T follicular helper cell (primary cell): ENCODE measurements at places on chromosomes 16 and 17.
A peak's percentile ranks its signal among the peaks of the same experiment; 100 is the strongest.

GRCh38 chr16:1823821-1824220 is 2.8 kb downstream of the HAGH start:
- DNase-seq, result no peak

GRCh38 chr16:58284031-58284430 is 10.8 kb downstream of the PRSS54 start:
- no peak for DNase-seq

GRCh38 chr17:39659279-39660010 is 5.7 kb upstream of the TCAP start:
- no peak for DNase-seq

- peak; percentile 47 for DNase-seq
Measured at GRCh38 chr17:64146418-64147109, 16.6 kb upstream of the ERN1 start.

GRCh38 chr16:20881503-20881878 is 18.7 kb downstream of the DCUN1D3 start:
- no peak for DNase-seq

- DNase-seq, result no peak
Measured at GRCh38 chr16:87042551-87043230, 274.5 kb downstream of the C16orf95 start.

GRCh38 chr17:51391982-51392654 is 131.8 kb downstream of the UTP18 start:
- DNase-seq, result no peak

DNA sequence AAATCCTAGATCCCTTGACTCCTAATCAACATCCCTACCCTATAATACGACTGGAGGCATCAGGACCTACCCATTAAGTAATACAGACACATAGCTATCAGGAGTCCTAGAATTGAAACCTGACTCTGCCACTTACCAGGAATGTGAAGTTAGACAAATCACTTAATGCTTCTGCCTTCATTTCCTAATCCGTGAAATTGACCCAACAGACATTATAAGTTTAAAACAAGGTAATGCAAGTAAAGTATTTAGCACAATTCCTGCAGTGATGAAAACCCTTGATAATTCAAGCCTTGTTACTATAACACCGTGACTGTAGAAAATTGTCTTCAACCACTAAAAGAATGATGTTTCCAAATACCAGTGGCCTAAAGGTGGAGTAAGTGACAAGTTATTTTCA is 150.2 kb downstream of the KCNJ2 start:
- DNase-seq, result no peak

DNA sequence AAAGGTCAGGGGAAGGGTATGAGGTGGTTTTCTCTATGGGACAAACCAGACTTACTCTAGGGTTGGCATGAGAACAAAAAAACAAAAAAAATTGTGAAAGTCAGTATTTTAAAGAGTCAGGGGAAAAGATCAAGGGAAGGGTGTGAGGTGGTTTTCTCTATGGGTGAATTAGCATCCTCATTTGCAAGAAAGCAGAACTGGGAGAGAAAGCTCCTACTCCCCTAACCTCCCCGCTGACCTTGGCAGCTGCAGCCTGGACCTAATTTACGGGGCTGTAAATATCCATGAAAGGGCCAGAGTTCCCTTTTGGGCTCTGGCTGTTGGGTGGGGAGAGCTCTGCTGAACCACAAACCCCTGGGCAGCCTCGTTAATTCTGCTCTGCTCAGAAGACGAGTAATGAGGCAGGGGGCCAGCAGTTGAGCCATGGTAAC is 10.6 kb downstream of the RHBDL3 start:
- no peak for DNase-seq

DNA sequence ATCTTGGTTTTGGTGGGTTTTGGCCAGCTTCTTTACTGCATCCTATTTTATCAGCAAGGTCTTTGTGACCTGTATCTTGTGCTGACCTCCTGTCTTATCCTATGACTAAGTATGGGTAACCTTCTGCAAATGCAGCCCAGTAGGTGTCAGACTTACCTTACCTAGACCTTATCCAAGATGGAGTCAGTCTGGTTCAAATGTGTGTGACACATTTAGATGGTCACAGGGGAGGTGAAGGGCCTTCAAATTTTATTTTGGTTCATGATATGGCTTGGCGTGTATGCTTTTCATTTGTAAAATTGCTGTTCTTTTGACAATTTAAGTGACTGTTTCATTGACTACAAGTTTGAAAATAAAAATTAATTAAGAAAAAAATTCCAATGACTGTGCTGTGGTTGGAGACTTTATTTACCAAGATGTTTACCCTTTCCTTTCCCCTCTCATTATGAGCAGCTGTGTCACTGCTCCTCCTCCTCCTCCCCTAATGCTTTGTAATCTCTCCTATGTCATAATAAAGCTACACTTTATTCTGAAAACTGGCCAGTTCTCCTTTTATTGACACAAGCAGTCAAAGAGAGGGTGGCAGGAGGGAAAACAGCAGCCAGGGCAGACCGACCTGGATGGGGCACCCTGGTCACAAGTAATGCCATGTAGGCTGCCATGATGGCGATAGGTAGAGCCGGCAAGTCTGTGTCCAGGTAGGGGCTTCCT is 49.4 kb downstream of the TNFRSF13B start:
- DNase-seq, result no peak

GRCh38 chr17:61416540-61417363 is 17.1 kb downstream of the TBX2 start:
- peak; percentile 32 for DNase-seq

- DNase-seq, result no peak
Measured at GRCh38 chr16:31182391-31182790, 2.5 kb downstream of the FUS start.

- no peak for DNase-seq
Measured at GRCh38 chr16:62077998-62078397, 41.8 kb upstream of the CDH8 start.

DNA sequence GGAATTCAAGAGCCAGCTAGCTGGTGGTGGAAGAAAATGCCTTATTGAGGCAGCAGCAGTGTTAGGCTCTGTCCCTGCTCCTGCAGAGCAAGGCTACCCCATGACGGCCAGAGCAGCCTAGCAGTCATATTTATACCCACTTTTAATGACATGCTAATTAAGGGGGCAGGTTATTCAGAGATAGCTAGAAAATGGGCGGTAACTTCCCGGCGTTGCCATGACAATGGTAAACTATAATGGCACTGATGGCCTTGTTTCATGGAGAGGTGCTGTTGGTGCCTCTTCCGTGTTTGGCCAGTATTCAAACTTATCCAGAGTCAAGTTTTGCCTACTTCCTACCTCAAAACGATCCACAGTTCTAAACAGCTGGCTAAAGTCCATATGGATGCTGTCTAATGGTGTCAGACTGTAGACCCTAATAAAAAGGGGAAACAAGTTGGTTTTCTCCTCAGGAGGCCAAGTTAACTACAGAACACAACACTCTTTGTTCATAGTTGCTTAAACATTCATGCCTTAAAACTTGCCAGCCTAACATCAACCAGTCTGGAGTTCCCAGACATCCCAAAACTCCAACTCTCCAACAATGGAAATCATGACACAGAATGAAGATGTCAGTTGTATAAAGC is 3.7 kb upstream of the SCNN1B start:
- no peak for DNase-seq

- no peak for DNase-seq
Measured at GRCh38 chr16:27665881-27666280, 115.9 kb downstream of the KATNIP start.

- DNase-seq, result no peak
Measured at GRCh38 chr16:73385696-73386095, 337.8 kb upstream of the ZFHX3 start.

- DNase-seq, result no peak
Measured at GRCh38 chr17:17206913-17207335, 791 bp upstream of the PLD6 start.
